ENCODE measurements at places on chromosomes 2 and 18.

DNA sequence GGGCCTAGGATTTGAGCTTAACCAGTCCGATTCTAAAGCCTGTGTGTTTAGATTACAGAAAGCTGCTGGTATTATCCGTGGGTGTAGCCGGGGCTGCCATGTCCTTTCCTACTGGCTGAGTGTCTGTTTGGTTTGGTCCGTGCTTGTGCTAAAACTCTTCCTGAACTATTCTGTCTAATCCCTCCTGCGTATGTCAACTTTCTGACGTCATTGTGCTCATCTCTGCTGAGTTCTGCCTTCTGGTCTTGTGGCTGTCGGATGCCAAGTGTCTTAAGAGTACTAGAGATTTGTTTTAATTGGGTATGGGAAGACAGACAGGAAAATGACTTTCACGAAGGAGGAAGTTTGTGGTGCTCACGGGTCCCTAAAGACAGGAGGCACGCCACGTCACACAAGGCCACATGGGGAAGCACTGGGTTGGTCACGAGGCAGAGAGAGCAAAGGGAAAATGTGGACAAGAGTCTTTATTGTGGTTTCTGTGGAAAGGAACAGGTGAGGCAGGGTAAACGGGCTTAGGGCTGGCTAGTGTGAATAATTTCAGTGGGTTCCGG is 31.8 kb upstream of the NTSR2 start:
- no peak for DNase-seq

GRCh38 chr2:21371499-21372003 is 247.8 kb downstream of the TDRD15 start:
- DNase-seq: no peak

DNA sequence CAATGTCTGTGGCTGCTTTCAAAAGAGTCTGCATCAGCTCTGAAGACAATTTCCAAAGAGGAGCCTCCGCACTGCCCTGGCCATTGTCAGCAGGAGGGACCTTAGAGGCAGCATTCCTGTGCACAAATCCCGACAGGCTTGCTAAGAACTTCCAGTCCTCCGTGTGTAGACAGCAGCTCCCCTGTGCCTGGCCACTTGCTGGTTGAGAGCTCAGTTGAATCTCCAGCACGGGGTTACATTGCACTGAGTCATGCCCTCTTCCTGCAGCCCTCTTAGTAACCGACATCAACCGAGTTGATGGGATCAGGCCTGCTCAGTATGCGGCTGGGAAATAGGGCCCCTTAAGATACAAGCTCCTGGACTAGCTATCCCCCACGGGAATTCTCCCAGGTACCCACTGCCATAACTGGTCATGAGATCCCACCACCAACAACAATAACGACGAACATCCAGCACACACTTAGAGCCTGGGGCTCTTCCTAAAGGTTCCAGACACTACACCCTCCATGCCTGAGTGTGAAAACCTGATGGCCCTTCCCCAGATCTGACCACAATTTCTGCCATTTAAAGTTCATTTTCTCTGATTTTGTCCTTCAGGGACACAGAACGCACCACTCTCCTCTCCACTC is 12.0 kb downstream of the ATP6V1B1 start:
- peak; percentile 73 for DNase-seq

DNA sequence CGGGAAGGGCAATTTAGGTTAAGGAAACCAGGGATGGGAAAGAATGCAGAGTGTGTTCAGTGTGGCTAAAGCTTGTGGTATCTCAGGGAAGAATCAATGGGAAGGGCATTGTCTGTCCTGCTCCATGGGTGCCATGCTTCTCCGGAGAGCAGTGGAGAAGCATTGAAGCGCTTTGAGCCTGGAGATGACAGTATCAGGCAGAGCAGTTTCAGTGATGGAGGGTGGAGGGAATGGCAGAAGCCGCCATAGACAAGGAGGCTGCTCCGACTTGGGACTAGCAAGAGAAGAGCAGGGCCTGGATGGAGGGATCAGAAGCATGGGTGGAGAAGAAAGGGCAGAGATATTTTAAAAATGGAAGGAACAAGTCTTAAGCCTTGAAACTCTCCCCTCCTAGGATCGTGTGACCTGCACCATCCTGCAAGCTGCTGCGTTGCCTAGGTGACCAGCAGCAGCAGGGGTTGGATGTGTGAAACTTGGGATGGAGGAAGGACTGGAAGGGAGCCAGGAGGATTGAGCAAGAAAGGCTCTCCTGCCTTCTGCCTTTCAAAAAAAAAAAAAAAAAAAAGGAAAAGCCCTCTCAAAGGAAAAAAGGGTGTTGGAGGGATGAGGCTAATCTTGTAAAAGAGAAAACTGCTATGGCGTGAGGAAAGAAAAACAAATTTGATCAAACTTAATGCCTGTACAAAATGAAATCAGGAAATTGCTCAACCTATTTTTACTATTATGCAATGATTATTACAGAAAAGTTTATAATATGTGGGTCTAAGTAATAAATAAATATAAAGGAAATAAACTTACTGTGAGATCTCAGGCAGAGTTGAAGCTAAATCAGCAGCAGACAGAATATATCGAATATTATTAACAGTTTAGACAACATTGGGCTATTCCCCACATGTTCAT is 493.8 kb upstream of the NRP2 start:
- DNase-seq: peak; percentile 36

DNA sequence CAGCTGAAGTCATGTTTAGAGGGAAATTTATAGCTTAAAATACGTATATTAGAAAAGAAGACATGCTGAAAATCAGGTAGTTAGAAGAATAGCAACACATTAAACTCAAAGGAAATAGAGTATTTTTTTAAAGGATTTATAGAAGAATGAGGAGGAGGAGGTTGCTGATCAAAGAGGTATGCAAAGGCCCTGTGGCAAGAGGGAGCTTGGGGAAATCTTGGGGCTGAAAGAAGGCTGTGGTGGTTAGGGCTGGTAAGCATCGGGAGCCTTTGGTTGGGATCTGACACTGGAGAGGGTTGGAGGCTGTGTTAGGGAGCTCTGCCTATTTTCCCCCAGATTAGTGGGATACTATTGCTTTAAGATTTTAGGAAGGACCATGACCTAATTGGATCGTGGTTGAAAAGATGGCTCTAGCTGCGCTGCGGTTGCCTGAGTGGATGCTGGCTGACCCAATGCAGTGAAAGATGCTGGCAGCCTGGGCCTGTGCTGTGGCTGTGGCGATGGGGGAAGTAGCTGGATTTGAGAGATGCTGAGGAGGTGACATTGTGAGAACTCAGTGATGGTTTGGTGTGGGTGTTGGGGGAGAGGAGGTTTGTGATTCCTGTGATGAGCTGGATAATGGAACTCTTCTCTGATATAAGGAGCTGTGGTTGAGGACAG is 11.7 kb downstream of the DGKD start:
- DNase-seq: no peak

- peak; percentile 71 for DNase-seq
Measured at GRCh38 chr2:26630669-26631360, 10.4 kb downstream of the CIB4 start.

GRCh38 chr18:65464361-65464760 is 286.5 kb upstream of the CDH7 start:
- DNase-seq: no peak

- DNase-seq: no peak
Measured at GRCh38 chr2:103529798-103530502, 768.1 kb downstream of the TMEM182 start.

DNA sequence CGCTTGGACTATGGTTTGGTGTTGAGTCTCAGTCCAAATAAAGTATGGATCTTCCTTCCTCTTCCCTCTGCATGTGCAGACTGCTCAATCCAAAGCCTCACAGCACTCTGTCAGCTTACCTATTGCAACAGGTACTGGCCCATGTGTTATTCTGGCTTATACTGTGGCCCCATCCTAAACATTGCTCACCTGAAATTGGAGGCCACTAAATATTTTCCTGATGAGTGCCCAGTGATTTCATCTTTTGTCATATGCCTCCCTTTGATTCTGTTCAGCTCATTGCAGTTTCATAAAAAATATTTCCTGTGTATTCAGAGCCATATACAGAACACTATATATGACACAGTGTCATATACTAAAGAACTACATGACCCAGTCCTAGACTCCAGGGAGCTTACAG is 86.3 kb upstream of the FAM136A start:
- DNase-seq: peak; percentile 98

DNA sequence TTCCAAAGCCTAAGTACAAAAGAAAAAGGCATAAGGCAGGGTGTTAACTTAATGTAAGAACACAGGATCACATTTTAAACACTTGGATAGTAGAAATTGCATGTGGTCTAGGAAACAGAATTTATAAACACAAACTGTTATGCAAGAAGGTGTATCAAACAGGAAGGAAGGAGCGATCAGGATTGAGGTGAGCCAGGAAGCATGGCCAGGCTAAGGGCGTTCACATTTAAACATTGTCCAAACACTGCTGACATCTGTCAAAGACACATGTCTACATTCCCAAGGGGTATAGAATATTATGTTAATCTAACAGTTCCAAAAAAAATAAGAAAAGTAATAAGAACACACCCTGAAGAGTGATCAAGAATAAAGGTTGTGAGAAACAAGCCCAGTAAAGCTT is 71.3 kb downstream of the CCDC141 start:
- no peak for DNase-seq

GRCh38 chr18:13242797-13243196 is 24.2 kb downstream of the LDLRAD4 start:
- DNase-seq: no peak

DNA sequence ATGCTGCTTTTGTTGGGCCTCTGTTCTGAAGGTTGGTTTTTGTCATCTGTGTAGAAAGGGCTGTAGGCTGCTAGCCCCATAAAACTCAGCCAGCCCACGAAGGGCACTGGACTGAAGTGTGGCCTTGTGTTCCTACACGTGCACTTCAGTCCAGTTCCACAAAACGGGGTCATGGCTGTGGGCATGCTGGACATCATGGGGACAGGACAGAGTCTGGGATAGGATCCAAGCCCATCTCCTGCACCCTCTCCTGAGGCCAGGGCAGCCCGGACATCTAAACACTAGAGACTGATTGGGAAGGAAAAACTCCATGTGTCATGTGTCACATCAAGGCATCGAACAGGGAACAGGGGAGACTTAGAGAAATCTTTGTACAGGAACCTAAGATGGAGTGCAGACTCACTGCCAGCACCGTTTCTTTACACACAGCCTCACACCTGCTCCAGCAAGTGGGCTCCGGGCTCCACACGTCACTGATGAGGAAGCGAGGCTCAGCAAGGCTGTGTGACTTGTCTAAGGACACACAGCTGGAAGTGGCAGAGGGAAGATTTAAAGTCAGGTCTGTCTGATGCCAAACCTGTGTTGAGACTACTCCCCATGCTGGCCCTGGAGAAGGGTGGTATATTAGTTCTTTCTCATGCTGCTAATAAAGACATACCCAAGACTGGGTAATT is 74.8 kb upstream of the BCL2L11 start:
- DNase-seq: no peak

DNA sequence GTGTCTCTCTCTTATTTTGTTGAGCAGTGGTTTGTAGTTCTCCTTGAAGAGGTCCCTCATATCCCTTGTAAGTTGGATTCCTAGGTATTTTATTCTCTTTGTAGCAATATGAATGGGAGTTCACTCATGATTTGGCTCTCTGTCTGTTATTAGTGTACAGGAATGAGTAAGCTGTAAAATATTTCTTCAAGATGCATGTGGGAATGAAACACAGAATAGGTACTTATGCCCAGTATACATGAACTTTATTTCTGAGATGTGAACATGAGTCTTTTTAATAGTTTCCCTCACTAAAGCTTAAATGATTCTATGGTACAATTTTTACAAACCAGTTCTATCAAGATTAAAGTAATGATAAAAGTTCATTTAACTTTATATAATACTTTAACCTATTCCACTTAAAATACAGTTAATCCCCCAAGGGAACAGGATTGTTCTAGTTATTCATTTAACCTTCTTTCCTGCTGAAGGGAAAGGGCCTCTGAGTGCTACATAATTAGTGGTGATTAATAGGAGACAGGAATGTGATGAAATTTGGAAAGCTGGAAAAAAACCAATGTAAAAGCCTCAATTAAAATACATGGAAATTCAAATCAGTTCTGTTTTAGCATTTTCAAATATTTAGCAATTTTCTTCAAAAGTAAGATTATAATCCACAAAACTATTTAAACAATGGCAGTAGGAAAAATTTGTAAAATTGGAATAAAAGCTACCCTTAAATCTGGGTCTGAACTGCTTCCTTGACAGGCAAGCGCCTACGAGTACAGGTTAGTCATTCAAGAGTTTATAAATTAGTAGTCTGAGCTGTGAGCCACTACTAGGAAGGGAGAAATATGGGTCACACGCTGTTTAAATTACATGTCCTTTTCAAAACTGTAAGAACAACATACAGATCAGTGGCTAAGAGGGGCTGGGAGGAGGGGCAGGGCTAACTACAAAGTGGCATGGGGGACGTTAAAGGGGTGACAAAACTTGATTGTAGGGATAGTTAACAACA is 28.9 kb downstream of the SPIRE1 start:
- DNase-seq: peak; percentile 79

GRCh38 chr2:109422071-109422757 is 191.6 kb downstream of the SEPTIN10 start:
- DNase-seq: no peak

DNA sequence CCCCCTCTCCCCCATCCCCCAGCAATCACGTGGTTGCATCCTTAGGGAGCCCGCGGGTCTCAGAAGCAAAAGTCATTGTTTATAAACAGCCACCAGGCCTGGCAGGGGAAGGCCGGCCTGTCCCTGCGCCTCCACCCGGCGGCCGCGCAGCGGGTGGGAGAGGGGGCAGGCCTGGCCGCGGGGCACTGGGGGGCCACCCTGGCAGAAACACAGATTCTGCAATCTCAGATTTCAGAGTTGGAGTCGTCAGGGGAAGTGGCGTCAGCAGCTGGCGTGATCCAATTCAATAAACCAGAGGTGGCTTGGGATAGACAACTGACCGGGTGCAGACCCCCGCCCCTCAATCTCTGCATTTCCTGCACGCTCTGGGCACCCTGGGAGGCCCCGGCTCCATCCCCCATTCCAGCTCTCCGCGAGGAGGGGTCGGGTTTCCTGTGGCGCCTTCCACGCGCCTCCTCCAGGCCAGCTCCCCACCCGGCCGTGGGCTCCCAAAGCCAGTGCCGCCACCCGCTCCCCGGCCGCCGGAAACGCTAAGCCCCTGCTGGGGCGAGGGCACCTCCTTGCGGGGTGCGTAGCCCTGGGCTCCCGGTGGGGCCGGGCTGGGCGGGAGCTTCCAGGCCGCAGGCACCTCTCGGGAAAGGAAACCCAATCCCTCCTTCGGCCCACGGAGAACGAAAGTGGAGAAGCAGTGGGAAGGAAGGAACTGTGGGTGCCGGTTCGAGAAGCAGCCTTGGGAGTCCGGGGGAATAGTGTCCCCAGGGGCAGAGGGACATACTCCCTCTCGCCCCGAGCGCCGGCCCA is 1.1 kb downstream of the BIN1 start:
- DNase-seq: peak; percentile 20

All from epithelial cell of esophagus (primary cell).